Inflammatory macrophage treated with lipopolysaccharide for 1 hour (primary cell): ENCODE measurements at places on chromosomes 2 and 18.

DNA sequence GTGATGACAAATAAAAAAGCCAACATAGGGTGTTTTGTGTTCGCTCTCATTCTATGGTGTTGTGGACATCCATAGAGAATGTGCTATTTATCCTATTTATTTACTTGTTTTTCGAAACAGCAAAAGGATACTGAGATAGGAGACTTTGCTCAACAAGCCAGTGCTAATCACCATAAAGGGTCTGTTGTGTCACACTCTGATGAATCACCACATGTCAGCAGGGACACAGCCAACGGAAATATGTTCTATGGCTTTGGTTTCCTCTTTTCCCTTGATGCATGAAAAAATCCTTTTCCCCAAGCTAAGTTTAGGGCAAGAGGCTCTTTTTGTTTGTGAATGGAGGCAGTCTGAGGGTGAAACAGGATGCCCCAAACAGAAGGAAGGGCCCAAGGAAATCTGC lies 154.3 kb downstream of the RNF152 start:
- peak; percentile 85 for DNase-seq

- DNase-seq = no peak
These were observed 30.0 kb upstream of the ERMN start for GRCh38 chr2:157355618-157356017.

GRCh38 chr2:182592691-182593393 lies 123.2 kb upstream of the DNAJC10 start:
- DNase-seq = no peak

DNA sequence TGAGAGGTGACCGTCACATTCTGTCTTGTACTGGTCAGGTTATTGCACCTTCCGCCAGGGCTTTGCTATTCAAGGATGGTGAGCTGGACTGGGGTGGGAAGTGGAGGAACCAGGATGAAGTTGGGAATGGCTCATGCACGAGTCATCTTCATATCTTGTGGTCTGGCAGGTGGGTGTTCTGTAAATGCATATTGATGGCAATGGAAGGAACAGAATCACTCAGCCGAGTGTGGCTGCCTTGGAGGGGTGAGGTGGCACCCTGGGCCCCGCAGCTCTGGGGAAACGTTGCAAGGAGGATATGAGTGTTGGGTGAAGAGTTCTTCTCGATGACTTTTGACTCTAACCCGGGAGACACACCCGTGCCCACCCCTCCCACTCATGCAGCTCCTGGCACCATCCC lies 1.2 kb downstream of the NEU2 start:
- DNase-seq = no peak

- DNase-seq = no peak
These were observed 1.9 kb downstream of the CCDC68 start for GRCh38 chr18:54957296-54957832.
